ENCODE measurements at places on chromosomes 2 and 18.
A peak's percentile ranks its signal among the peaks of the same experiment; 100 is the strongest.

GRCh38 chr18:55419132-55419946 is 168.7 kb downstream of the TCF4 start:
- DNase-seq, result no peak

DNA sequence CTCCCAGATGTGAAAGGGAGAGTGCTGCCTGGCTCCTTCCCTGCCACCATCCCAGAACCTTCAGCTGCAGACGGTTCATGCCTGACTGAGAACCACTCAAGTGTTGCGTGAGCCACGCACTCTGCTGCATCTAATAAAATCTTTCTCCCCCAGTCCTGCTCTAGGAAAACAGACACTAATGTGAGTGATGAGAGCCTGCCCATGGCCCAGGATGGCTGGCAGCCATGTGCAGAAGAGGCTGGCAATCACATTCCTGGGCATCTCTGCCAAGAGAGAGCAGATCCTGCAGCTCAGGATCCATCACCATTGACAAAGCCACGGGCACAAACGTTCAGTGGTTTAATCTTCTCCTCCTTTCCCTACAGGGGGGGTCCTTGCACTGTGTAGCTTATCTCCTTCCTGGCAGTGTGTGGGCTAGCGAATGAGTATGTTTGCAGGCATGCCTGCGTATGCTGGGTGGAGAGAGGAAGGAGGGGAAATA is 477.5 kb downstream of the SLC4A3 start:
- DNase-seq, result peak; percentile 63

DNA sequence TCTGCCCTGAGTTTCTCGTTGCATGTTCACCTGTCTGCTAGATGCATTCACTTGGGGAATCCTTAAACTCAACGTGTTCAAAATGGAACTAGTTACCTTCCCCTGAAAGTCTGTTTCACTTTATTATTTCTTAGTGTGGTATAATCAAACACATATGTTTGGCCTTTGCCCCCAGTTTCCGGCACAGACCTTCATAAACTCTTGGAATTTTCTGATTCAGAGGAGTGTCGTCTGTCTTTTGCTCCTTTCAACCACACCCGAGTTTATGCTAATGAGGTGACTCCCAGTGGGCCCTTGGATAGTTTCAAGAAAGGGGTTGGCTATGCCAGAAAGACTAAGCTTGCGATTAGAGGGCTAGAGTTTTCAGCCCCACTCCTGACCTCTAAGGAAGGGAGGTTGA is 198.9 kb downstream of the CDCA7 start:
- no peak for DNase-seq

GRCh38 chr2:113245276-113245711 is 33.4 kb downstream of the PAX8 start:
- DNase-seq, result no peak

- DNase-seq, result no peak
Measured at GRCh38 chr18:27175245-27175644, 9.9 kb downstream of the CHST9 start.

GRCh38 chr18:44758861-44759631 is 78.4 kb downstream of the SETBP1 start:
- DNase-seq, result no peak

DNA sequence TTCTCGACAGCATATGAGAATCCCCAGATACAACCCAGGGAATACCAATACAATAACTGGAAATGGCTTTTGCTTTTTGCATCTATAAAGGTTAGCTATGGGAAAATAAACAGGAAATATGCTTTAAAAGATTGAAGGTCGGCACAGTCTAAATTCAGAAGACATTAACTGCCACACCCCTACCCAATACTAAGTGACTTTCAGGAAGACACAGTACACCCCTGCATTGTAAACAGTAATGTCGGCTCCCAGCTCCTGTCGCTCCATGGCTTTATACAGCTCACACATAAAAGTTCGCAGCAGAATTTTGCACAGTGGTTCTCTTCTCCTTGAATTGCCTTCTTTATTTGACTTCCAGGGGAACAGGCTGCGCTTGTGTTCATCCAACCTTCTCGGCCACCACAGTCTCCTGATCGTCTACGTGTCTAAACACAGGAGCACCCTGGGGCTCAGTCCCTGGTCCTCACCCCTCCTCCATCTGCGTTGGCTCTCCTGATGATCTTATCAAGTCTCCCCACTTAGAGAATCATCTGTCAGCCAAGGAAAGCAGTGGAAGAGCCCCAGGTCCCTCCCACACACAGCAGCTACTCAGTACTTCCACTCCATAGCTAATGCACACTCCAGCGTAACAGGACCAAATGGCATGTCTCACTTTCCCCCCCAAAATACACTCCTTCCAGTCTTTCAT is 22.7 kb downstream of the CYB5A start:
- no peak for DNase-seq

DNA sequence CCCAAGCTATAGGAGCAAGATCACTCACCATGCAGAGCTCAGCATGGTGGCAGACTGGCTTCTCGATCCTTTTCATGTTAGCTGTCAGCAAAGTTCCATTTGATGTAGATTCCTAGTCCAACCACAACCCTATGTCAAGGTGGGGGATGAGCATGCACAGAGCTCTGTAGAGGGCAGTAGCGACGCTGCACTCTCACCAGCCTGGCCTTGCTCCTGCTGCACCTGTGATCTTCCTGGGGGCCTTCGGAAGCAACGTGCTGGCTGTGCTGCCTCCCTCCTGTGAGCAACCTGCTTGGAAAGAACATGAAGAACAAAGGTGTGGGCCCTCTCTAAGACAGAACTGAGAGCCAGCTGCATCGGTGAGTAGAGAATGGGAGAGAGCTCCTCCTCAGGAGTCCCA is 479.4 kb upstream of the MYT1L start:
- no peak for DNase-seq

GRCh38 chr2:237258116-237258515 is 155.8 kb downstream of the COL6A3 start:
- no peak for DNase-seq

- DNase-seq, result no peak
Measured at GRCh38 chr2:238518172-238518820, 91.6 kb downstream of the ASB1 start.

DNA sequence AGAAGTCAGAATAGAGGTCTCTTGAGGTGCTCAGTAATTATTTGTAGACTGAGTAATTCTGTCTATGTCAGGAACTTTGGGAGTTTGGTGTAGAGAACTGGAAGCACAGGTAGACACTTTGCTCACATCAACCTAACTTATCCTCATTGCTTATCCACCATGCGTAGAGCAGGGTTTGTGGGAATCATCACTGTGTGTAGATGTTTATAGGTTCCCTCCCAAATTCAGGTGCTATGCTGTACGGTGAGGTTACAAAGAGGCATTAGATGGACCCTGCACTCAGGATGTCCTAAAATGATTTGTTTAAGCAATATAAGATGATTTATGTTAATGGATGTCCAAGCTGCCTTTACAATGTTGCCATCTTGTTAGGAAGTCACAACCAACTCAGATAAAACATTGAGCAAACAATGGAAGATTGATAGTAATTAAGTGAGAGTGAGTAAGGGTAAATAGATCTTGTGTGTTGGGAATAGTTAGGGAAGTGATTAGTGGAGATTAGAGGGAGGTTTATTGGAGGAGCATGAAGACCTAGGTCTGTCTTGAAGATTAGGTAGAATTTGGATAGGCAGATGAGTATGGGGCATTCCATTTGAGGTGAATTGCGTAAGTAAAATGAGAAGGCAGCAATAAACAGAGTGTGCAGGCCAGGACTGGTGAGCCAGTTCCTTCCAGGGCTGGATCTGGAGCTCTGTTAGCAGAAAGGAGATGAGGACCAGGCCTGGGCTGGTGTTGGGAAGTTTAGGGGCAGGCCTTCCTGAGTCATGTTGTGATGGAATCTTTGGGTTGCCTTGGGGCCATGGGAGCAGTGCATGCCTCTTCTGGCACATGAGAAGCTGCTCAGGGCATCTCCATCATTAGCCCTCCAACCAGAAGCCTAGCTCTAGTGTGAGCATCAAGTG is 12.1 kb downstream of the EPAS1 start:
- DNase-seq, result peak; percentile 97

GRCh38 chr2:177273408-177273807 is 8.9 kb upstream of the NFE2L2 start:
- no peak for DNase-seq

- DNase-seq, result no peak
Measured at GRCh38 chr18:58194028-58194427, 150.0 kb downstream of the NEDD4L start.

DNA sequence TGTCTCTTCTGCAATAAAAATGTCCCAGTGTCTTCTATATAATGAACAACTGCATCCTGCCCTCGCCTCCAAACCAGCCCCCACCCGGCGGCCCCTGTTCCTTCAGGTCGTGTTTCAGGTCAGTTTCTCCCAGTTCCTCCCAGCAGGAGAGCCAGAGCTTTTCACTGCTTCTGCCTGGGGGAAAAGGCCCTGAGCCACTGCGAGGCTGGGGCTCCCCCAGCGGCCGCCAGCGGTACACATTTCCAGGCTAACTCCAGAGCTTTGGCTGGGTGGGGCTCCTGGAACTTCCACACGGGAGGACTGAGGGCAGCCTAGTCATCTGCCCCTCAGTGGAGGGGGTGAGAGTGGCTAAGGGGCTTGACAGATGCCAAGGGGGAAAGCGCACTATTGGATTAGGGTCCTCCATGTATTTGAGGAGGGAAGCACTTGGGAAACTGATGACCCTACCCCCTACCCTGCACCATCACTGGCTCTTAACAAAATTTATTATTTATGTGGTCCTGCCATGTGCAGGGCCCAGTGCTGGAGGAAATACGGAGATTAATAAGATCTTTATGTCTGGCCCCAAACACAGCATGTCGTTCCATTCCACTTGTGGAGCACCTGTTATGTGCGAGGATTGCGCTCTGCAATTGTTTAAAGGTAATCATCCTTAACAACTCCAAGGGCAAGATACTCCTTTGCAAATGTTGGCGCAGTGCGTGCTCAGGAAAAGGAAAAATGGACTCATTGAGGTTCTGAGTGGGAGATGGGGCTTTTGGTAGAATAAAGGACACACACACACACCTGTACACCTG is 17.3 kb upstream of the CYS1 start:
- DNase-seq, result peak; percentile 65

DNA sequence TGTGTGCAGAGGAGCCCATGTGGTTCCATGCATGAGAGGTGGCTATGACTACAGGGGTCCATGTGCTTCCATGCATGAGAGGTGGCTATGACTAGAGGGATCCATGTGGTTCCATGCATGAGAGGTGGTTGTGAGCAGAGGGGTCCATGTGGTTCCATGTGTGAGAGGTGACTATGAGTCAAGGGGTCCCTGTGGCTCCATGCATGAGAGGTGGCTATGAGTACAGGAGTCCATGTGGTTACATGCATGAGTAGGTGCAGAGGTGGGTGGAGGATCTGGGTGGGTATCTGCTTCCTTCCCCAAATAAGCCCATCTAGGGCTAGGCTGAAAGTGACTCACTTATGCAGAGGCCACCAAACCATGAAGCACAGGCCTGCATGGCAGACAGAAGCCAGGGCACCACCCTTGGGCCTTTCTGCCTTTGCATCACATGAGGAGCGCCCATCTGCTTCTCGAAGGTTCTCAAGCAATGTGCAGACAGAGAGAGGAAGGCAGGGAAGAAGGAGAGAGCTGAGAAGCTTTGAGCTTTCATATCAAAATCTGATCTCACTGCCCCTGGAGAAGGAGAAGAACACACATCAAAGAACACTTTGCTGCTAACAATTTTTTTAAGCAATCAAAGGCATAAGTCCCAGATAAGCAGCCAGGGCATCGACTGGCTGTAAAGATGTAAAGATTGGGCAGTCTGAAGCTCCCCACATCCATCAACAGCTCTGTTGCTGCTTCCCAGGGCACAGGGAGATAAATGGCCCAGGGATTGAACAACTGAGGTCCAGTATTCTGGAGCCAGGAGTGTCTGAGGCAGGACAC is 137.6 kb downstream of the TNS1 start:
- DNase-seq, result no peak

GRCh38 chr2:147490401-147491261 is 354.2 kb upstream of the ACVR2A start:
- no peak for DNase-seq

DNA sequence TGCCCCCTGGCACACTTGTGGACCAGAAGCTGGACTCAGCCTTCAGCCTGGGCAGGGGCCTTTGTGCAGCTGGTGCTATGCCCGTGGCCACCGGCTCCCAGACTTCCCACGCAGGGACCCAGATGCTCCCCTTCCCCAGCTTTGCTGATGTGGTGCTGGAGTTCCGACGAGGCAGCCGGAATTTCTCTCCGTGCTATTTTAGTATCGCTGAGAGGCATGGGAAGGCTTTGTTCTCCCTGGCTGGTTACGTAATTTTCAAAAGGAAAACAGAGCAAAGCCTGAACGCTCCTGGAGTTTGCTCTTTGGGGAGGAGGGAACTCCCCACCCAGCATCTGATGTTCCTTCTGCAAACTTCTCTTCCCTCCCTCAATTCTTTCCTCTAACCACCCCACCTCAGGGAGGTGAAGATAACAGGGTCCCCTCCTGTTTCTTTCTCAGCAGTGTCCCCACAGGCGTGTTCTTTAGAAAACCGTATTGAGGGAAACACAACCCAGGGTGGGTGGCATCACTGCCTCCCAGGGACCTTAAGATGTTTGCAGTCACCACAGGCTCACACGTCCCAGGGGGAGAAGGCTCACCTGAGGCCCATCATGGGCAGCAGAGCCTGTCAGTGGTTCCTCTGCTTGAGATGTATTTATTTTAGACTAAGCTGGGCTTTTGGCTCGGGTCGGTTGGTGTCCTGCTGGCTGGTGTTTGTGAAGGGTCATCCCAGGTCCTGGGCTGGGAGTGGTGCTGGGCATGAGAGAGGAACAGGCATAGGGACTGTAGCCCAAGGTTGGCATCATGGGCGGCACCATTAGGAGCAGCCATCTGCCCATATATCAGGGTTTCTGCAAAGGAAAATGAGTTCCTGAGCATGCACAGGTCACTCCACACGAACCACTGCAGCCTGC is 95.0 kb downstream of the MAPK4 start:
- no peak for DNase-seq

- no peak for DNase-seq
Measured at GRCh38 chr2:140234116-140234515, 1453.9 kb upstream of the NXPH2 start.

DNA sequence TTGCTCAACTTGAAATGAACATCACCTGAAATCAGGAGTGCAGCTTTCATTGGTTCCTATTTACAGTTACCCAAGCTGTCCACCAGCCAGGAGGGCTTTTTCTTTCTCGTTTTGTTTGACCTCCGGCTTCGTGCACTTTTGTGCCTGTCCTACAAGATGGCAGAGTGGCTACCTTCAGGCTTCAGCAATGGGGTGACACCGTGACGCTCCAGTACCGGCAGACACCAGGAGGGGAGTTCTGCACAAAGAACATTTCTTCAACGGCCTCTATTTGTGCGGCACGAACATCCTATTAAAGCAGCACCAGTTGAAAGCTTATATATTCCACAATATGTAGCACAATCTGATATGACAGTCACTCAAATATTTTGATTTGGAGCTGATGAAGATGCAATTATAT is 18.3 kb downstream of the RNASEH1 start:
- no peak for DNase-seq

GRCh38 chr18:23355206-23355605 is 97.9 kb upstream of the RIOK3 start:
- DNase-seq, result no peak

- DNase-seq, result no peak
Measured at GRCh38 chr2:146267093-146267492, 1577.7 kb upstream of the ACVR2A start.

DNA sequence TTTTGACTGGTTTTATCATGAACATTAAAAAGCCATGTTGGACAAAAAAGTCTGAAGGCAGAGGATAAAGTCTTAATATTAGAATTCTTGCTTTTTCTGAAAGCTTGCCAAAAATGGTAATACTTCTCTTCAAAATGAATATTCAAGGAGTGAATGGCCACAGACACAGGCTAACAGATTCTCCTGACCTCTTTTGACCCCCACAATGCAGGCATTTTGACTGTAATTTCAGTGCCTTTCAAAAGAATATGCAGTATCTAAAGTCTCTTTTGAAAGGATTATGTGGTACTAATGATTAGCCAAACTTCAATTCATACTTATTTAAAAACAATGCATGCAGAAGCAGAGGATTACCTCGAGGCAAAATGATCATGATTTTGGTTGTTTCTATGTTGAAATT is 557.8 kb upstream of the GCFC2 start:
- DNase-seq, result no peak

All from mammary epithelial cell (primary cell).